Mesothelial cell of epicardium (in vitro differentiated cells): ENCODE measurements at places on chromosomes 5 and 9.

DNA sequence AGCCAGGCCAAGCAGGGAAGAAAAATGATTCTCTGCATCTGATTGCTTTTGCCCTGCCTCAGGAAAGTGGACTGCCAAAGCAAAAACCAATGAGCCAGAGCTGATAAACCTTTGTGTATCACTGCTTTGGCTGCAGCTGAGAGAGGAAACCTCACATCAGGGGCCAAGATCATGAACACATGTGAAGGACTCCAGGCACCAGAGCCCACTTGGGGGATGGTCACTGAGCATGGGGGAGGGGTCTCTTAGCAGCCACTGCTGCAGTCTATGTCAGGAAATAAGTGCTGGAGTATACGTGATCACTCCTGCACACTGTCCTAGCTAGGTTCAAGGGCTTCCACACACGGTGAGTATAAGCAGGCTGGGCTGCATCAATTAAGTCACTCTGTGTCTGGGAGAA lies 229.9 kb downstream of the SPOCK1 start:
- DNase-seq, result no peak

DNA sequence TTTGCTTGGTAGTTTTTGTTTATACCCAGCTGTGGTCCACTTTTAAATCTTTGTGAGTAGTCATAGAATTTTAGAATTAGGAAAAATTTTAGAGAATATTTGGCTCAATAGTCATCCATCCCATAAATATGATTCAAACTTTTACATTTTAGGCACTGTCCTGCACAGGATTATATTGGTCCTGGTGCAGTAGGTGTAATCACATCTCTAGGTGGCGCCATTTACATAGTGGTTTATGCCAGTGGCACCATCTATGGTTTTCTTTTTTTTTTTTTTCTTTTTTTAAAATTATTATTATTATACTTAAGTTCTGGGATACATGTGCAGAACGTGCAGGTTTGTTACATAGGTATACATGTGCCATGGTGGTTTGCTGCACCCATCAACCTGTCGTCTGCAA lies 260.7 kb upstream of the KCNN2 start:
- no peak for DNase-seq

GRCh38 chr5:111697215-111697614 lies 59.8 kb downstream of the NREP start:
- peak; percentile 34 for DNase-seq

DNA sequence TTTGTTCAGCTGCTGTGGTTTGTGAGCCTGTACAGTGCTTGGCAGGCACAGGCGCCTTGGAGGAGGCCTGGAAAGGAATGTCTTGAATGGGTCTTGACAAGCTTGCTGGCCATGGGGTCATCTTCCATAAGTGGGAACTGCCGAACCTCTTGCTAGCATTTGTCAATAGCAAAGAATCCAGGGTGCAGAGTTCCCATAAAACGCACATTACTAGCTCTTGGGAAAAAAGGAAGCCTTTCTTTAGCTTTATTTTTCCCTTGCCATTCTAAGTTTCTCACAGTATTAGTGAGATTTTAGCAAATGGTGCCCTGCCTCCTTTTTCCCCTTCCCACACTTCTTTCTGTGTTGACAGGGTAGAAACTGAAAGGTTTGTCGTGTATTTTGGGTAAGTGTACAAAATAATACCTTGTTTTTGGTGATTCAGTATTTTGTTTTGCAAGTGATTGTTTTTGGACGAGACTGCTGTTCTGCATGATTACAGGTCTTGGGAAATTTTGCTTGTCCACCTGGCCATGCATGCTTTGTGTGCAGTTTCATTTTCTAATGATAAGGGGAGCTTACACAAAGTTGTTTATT lies 82.0 kb downstream of the ADGRV1 start:
- DNase-seq, result no peak

DNA sequence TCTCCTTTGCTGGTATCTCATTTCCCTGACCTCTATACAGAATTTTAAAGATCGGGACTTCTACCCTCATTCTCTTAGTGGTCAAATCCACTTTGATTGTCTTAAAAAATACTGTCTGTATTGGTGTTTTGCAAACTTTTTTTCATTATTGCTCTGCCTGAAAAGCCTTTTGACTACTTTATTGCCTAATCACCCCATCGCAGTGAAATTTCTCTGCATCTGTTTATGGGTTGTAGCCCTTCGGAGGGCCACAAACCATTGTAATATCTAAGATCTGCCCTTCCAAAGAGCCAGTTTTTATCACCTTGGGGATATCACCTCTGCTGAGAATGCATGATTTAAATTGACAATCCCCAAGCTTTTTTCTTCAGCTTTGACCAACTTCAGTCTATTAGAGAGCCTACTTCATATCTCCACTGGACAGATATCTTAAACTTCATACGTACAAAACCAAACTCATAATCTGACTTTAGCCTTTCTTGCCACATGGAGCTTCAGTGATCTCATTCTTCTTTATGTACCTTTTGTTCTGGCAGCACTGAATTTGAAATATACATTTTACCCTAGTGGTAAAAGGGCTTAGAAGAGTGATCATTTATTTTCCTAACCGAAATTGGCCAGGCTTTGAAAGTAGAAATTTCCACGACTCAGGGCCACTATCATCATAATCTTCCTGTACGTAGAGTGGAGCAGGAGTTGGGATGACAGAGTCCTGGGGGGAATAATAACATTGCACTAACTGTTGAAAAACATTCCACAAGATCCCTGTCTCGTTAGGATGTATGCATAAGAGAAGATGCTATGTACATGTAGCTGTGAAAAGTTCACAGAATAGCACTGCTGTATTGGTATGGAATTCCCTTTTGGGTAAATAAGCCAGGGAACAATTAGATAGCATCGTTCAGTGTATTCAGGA lies 21.4 kb downstream of the KIF2A start:
- DNase-seq, result no peak

- no peak for DNase-seq
These were observed 47.0 kb downstream of the AMBP start for GRCh38 chr9:114031037-114031630.

GRCh38 chr9:97039514-97039860 lies 545 bp upstream of the CTSV start:
- DNase-seq, result peak; percentile 57

- no peak for DNase-seq
These were observed 557.4 kb upstream of the ZNF462 start for GRCh38 chr9:106305428-106306133.

- no peak for DNase-seq
These were observed 22.1 kb downstream of the ITGA2 start for GRCh38 chr5:53011233-53011632.

DNA sequence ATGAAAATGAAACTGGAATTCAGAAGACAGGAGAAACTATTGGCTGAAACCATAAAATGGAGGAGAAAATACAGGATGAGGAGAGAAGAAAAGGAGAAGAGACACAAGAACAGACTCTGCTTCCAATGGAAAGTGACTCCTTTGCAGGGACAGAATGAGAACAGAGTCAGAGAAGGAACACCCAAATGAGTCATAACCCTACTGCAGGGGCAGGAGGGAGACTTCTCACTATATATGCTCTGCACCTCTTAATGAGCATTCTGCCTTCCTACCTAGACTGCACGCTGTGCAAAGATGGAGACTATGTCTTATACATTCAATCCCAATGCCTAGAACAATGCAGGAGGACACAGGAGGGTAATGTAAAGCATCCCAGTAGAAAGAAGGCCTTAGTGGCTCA lies 2.1 kb downstream of the SAXO1 start:
- no peak for DNase-seq

DNA sequence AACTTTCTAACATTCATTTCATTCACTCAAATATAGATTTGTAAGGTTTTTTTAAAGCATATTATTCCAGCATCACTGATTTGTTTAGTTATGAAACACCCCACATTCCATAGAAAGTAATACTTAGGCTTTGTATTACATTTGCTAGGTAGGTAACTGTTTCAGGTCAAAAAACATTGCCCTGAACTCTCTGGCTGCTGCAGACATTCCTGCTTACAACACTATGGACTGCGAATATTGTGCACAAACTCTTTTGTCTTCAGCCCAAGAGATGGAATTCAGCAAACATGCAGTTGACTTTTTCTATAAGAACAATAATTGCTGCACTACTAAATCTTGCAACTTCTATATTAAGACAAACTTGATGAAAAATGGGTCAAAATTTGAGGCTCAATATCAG lies 301.0 kb downstream of the ARL15 start:
- DNase-seq, result no peak

DNA sequence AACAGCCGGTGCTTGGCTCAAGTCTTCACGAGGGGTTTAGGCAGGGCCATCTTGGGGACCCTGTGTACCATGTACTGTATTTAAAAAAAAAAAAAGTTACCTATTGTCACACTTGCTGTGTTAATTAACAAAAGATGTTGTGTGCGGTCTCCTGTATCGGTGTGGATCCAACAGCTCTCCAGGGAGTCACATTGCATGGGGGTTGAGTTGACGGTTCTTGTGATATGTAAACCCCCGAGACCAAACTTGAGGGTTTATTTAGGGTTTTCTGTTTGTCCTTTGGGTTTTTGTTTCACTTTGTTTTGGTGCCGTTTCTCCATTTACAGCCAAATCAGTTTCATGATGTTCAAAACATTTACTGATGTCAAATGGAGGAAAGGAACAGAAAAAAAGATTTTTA lies 22.2 kb downstream of the AMBP start:
- no peak for DNase-seq

GRCh38 chr5:112636751-112637150 lies 100.9 kb upstream of the APC start:
- no peak for DNase-seq

DNA sequence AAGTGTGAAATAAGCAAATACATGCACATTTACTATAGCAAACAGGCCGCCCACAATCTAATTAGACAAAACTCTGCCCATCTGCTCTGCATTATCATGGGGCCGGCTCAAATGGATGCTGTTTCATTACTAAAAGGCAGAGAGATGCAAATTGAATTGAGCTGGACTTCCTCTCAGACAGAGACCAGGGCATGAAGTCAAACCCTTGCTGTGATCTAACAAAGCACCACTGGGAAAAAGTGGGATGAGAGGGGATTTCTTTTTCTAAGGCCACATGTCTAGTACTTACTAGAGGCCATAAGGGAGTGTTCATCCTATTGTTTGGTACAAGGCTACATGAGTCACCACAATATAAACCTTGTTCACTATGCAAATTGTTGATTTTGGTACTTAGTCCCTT lies 614.7 kb downstream of the ISL1 start:
- no peak for DNase-seq

DNA sequence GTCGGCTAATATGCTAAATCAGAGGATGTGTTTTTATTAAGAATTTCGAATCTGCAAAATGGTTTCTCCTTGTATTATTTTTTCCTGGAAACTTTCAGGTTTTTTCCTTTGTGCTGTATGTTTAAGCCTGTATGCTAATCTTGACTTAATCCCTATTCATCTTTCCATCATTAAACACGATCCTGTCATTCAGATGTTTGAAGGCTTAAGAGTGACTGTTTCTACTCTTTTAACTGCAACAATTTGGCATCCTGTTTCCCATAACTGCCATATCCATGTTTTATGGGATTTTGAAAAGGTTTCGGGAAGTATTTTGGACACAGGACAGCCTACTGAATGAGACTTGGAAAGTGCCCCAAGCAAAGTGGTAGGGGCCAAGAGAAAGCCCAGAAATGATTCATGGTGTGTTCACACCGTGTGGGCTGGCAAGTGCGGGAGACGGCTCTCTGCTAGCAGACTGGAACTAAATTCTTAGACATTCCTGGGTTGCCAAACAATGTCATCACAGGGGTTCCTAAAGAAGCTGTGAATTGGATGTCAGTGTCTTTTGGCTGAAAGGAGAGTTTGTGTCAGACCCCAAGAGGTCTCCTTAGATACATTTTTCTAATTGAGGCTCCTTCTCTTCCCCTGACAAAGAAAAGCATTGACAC lies 125.4 kb upstream of the ADAMTS16 start:
- DNase-seq, result no peak

GRCh38 chr5:168676501-168676900 lies 97.3 kb upstream of the PANK3 start:
- DNase-seq, result no peak

GRCh38 chr9:110330484-110331105 lies 7.1 kb downstream of the TXNDC8 start:
- DNase-seq, result no peak

GRCh38 chr9:114138552-114138971 lies 16.8 kb upstream of the COL27A1 start:
- DNase-seq, result no peak

GRCh38 chr9:77019236-77019925 lies at the start of gene FOXB2:
TSS of gene FOXB2 (plus strand) at chr9:77019655. CDS start at chr9:77019655, 0 bp downstream.
- DNase-seq, result no peak

DNA sequence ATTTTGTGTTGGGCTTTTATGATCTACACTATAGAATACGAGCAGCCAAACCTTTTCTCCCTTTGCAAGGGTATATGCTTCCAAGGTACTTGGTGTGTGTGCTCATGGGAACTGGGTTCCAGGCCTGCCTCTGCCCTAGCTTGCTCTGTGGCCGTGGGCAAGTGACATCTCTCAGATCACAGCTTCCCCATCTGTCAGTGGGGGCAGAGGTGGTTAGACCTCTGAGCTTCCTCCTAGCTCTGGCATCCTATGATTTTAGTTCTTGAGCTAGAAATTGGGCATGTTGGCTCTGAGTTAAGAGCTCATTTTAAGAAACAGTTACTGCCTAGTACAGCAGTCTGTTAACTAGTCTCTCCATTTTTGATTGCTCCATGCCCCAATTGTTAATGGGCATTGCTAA lies 12.5 kb upstream of the CCNJL start:
- no peak for DNase-seq

DNA sequence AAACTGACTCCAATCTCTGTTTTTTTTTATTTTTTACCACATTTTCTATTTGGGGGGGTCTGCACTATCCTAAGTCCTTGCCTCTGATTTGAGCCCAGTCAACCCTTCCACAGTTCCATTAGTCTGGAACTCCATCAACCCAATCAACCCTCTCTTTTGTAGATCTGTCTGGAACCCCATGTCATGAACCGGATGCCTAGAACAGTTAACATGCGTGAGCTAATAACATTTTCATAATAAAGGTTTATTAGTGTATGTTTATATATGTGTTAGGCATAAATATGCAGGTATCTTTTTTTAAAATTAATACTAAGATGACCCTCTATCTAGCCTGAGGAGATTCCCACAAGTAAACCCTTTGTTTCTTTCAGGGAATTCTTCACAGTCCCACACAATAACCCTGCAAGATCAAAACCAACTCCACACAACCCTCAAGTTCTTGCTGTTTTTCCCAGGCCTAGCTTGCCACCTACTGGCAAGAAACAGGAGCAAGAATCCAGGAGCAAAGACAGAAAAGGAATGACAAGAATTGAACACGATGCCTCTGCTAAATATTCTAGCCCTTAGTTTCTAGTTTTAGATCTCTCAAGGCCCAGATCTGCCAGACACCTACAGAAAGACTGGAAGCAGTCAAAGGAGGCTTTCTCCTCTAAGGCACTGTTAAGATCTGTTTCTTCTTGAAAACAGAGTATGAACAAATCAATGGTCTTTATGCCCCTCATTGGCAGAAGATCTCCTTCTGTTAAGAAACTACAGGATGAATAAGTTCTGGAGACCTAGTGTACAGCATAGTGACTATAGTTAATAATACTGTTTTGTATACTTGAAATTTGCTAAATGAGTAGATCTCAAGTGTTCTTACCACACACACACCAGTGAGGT lies 100.4 kb downstream of the TRIM36 start:
- DNase-seq, result peak; percentile 52
